ENCODE measurements at places on chromosomes 3 and 15. TPM values are rescaled to one million over a fixed set of nuclear protein-coding genes. Genes with fewer than 3 reads are reported as not detected.

GRCh38 chr15:34252545-34252944 is 27.7 kb downstream of the EMC4 start:
- no peaks in the 10 kb centered on the region for H3K27me3 ChIP-seq
- peak overlapping the region; percentile 57 for H3K27ac ChIP-seq
- no peak for ATAC-seq

Gene TMC3
- total RNA-seq: not detected

Gene NUP210
- 146 TPM for total RNA-seq

Gene CYFIP1
- total RNA-seq: 39.5 TPM

Gene ITGB5
- total RNA-seq: 0.61 TPM

DNA sequence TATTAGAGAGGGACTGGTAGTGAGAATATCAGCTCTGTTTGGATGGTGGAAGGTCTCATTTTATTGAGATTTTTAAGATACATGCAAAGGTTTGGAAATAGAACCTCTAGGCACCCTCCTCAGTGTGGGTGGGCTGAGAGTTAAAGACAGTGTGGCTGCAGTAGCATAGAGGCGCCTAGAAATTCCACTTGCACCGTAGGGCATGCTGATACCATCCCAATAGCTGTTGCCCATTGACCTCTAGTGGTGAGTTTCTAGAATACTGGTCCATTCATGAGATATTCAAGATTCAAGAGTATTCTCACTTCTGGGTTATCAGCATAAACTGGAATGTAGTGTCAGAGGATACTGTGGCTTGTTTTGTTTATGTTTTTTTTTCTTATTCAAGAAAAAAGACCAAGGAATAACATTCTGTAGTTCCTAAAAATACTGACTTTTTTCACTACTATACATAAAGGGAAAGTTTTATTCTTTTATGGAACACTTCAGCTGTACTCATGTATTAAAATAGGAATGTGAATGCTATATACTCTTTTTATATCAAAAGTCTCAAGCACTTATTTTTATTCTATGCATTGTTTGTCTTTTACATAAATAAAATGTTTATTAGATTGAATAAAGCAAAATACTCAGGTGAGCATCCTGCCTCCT is 87.2 kb downstream of the TGFBR2 start:
- no peaks in the 10 kb centered on the region for H3K27me3 ChIP-seq
- no peak overlapping the region for H3K4me3 ChIP-seq
- peaks cover 99% of the 10 kb centered on the region for H3K36me3 ChIP-seq
- ATAC-seq: peak; percentile 84
- H3K4me1 ChIP-seq: peaks cover 16% of the 10 kb centered on the region
- H3K27ac ChIP-seq: no peak overlapping the region

Gene SLC51B
- not detected for total RNA-seq

DNA sequence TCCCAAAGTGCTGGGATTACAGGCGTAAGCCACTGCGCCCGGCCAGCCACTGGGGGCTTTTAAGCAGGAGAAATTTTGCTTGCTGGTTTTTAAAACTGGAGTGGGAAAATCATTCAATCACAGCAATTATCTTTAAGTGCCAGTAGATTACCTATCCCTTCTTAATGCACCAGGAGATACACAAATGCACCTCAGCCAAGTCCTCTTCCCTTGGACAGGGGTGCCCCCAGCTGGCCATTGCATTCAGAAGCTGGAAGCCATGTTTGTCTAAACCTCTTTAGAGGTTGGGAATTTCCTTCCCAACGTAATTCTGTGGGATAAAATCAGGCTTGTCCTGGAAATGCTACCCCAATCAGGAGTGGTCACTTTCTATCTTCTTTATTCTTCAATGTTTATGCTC is 26.6 kb downstream of the MIX23 start:
- no peak overlapping the region for H3K27ac ChIP-seq
- H3K27me3 ChIP-seq: no peaks in the 10 kb centered on the region
- ATAC-seq: no peak
- H3K36me3 ChIP-seq: peaks cover 37% of the 10 kb centered on the region
- no peaks in the 10 kb centered on the region for H3K4me1 ChIP-seq

Gene TRIM71
- total RNA-seq: not detected

DNA sequence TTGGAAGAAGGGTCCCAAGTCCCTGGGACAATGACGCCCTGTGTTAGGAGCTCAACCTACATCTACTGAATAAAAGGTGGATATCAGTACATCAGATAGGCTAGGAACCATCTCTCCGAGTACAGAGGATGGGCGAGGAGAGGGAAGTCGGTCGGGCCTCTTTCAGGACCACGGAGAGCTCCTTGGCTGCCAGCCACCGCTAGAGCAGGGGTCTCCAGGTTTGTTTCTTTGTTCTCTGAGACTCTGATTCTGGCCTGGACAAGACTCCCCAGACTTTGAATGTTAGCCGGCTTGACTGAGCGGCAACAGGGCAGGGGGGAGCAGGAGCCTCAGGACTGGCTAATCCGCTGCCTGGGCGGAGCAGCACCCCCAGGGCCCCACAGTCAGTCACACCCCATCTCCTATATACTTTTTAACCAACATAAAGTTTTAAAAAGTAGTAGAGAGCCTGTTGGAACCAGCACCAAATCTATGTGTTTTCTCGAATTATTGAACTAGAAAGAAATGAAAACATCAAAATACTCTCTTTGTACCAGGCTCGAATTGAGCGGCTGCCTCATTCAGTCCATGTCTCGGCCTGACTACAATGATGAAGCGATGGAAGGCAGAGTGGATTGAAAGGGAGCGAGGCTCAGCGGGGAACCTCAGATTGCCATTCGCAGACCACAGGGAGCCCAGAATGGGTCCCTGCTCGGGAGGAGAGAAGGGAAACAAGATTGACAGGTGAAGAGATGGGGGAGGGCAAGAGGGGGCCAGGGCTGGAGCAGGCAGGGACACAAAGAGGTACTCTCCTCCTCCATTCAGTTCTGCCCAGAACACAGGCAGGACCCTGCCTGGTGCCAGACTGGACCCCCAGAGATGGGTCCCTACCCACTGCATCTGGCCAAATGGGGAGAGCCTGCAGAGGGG is 131.6 kb downstream of the TPRA1 start:
- peaks cover 50% of the 10 kb centered on the region for H3K27me3 ChIP-seq
- no peak for ATAC-seq
- no peak overlapping the region for H3K27ac ChIP-seq
- H3K4me3 ChIP-seq: no peak overlapping the region
- no peaks in the 10 kb centered on the region for H3K36me3 ChIP-seq
- peaks cover 4% of the 10 kb centered on the region for H3K4me1 ChIP-seq

Gene ARPIN
- not detected for total RNA-seq

Gene DPPA2
- not detected for total RNA-seq

DNA sequence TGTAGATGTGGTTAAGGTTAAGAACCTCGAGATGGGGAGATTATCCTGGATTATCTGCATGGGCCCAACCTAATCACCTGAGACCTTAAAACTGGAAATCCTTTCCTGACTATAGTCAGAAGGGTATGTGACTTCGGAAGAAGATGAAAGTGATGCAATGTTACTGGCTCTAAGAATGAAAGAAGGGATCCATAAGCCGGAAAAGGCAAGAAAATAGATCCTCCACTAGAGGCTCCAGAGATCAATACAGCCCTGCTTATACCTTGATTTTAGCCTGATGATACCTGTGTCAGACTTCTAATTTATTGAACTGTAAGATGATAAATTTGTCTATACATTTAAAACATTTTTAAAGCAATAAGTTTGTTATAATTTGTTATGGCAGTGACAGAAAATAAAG is 21.5 kb upstream of the GASK1A start:
- H3K4me1 ChIP-seq: no peaks in the 10 kb centered on the region
- no peaks in the 10 kb centered on the region for H3K27me3 ChIP-seq
- no peaks in the 10 kb centered on the region for H3K36me3 ChIP-seq
- no peak for ATAC-seq
- no peak overlapping the region for H3K27ac ChIP-seq

Gene CFAP100
- total RNA-seq: not detected

DNA sequence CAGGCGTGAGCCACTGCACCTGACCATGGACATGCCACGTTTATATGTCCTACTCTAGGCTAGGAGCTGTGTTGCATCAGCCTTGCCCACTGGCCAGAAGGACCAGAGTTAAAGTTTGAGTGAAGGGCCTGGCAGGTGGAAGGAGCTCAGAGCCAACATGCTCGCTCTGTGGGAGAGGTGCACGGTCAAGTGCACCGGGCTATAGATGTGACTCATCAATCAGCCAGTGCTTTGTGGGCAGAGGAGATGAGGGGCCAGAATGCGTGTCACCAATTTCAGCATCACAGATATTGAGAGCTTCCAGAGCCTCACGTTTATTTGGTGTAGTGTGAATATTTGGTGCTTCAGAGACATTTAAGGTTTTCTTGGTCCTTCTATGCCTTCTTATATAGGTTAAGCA is 137.3 kb upstream of the KBTBD8 start:
- no peaks in the 10 kb centered on the region for H3K36me3 ChIP-seq
- H3K27ac ChIP-seq: no peak overlapping the region
- H3K4me1 ChIP-seq: no peaks in the 10 kb centered on the region
- no peak overlapping the region for H3K4me3 ChIP-seq
- H3K27me3 ChIP-seq: no peaks in the 10 kb centered on the region

- no peak overlapping the region for H3K27ac ChIP-seq
- H3K4me1 ChIP-seq: no peaks in the 10 kb centered on the region
- peaks cover 5% of the 10 kb centered on the region for H3K27me3 ChIP-seq
- H3K36me3 ChIP-seq: no peaks in the 10 kb centered on the region
- no peak overlapping the region for H3K4me3 ChIP-seq
- ATAC-seq: no peak
Measured at GRCh38 chr15:25954398-25954797, 91.3 kb upstream of the ATP10A start.

DNA sequence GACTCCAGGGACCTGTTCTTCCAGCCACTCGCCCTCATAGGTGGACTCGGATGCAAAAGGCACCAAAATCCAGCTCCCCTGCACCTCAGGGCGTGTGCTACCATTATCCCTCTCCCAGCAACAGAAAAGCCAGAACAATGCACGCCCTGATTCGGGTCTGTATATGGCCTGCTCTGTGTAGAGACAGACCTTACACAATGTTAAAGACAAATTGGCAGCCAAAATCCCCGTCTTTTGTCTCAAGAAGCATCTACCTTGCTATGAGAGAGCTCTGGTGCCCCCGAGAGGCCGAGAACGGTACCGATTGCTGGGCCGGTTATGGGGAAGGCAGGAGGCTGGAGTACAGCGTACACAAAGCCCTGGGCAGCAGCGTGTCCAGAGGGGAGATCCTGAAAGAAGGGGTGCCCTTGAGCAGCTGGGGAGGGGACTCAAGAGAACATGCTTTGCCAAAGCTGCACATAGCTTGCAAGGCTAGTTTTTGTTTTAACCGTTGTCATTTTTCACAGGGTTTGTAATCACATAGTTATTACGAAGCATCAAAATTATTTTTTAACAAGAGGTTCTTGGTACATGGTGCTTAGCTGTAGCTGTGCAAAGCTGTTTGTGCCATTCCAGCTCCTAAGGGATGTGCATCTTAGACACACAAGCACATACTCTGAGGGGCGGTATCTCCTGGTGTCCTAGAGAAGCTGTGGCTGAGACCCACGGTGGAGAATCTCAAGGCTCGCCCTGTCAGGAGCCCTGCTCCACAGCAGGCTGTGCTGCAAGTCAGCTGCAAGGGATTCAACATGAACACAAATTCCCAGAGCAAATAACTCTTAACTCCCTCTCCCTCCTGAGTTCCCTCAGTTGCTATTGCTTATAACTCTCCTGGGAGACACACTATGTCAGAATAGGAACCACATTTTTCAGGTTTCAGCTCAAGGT is 461.5 kb upstream of the PPP2R3A start:
- H3K4me1 ChIP-seq: no peaks in the 10 kb centered on the region
- H3K27ac ChIP-seq: no peak overlapping the region
- no peak overlapping the region for H3K4me3 ChIP-seq
- no peaks in the 10 kb centered on the region for H3K36me3 ChIP-seq

DNA sequence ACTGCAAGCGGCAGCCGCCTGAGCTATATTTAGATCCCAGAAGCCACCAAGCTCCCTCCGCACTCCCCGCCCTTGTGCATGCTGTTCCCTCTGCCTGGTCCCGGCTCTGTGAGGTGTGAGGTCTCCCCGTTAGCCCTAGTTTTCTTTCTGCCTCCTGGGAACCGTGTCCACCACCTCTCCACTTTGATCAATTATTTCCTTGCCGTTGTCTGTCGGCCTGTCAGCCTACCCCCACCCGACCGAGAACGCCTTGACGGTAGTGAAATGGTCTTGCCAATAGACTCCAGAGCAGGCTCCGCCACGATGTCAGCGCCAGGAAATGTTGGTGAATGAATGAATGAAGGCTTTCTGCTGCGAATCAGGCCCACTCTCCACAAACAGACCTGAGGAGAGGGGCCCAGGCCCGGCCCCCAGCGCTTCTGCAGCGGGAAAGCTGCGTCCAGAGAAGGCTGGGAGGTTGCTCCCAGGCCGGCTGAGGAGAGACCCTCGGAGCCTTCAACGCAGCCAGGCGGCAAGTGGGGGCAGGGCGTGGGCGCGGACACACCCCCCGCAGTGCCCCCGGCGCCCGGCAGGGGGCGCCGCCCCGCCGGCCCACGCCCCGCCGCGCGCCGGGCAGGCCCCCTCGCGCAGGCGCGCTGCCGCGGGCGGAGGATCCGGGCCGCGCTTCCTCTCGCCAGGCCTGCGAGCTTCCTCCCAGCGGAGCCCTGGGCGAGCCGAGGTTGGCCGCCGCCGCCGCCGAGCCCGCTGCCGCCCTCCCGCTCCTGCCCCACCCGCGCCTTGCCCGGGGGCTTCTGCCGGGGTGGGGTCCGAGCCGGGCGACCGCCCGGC is at the start of gene CSK:
CSK (plus strand) TSS at position 650 of the 828 bp plus-strand sequence. CDS start 16,218 bp downstream, outside the sequence.
- peaks cover 49% of the 10 kb centered on the region for H3K4me1 ChIP-seq
- peak within 1 kb of the TSS; percentile 99 for H3K27ac ChIP-seq
- peak within 1 kb of the TSS; percentile 84 for H3K4me3 ChIP-seq
- peaks cover 48% of the 10 kb centered on the region for H3K36me3 ChIP-seq

Gene HAPLN3
- total RNA-seq: 31.6 TPM

DNA sequence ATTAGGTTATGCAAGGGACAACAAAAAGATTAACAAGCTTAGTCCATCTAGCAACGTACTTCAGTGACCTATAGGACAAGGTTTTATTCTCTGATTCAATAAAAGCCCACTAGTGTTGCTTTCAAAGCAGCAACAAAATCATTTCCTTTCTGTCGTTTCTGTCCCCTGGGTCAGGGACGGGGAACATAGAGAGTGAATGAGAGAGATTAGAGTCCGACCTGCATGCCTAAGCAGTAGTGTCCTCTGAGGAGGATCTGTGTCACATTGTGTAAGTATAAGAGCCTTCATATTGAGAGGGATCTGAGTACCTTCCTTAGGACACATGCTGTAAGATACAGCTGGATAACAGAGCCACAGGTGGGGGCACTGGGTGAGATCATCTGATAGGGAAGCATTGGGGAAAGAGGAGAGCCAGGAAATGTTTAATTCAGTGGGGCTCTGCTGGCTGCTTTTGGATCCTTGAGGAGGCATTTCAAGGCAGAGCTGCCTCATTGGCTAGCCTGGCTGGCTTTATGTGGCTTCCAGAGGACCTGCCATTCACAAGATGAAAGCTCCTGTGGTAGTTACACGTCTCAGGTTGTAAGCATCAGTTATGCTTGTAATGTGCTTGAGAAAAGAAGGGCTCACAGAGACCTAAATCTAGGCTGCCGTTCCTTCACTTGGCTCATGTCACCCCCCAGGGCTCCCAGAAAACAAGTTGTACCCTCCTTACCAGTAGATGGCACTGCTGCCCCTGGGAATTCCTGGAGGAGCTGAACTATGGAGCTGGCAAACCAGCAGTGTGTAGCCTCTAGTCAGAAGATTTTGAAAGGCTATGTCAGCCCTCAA is 2.7 kb downstream of the TMEM108 start:
- H3K4me1 ChIP-seq: no peaks in the 10 kb centered on the region
- ATAC-seq: peak; percentile 43
- H3K36me3 ChIP-seq: no peaks in the 10 kb centered on the region

Gene MINAR1
- 0.77 TPM for total RNA-seq

Gene POC1A
- total RNA-seq: 28.1 TPM
